ENCODE measurements at places on chromosomes 3 and 15. TPM values are rescaled to one million over a fixed set of nuclear protein-coding genes. Genes with fewer than 3 reads are reported as not detected.

The TWF2 gene
- polyA plus RNA-seq = 108 TPM

The MST1R gene
- 1.2 TPM for polyA plus RNA-seq

The IQCF5 gene
- not detected for polyA plus RNA-seq

The KCNMB2 gene
- polyA plus RNA-seq = not detected

The PPP4R2 gene
- 37.6 TPM for polyA plus RNA-seq

The IL17RB gene
- 0.48 TPM for polyA plus RNA-seq

The AHSG gene
- polyA plus RNA-seq = not detected

The FOXB1 gene
- polyA plus RNA-seq = not detected

The CCDC9B gene
- 0.11 TPM for polyA plus RNA-seq

The SPESP1 gene
- polyA plus RNA-seq = 1.3 TPM

The CHRM5 gene
- polyA plus RNA-seq = not detected

The COPG1 gene
- polyA plus RNA-seq = 52.9 TPM

The GP9 gene
- 4.3 TPM for polyA plus RNA-seq

The PDZRN3 gene
- polyA plus RNA-seq = not detected

The UPK1B gene
- polyA plus RNA-seq = not detected

The TGM4 gene
- 0.06 TPM for polyA plus RNA-seq

The XCR1 gene
- not detected for polyA plus RNA-seq

The CCDC13 gene
- 1.1 TPM for polyA plus RNA-seq

The AP3S2 gene
- 29.7 TPM for polyA plus RNA-seq

The AMIGO3 gene
- polyA plus RNA-seq = 1.5 TPM

The FAM43A gene
- 33.1 TPM for polyA plus RNA-seq

The CCR9 gene
- polyA plus RNA-seq = 6.3 TPM

The A4GNT gene
- polyA plus RNA-seq = not detected

The FANCD2OS gene
- not detected for polyA plus RNA-seq

The POTEB gene
- polyA plus RNA-seq = not detected

Data from IgD-negative memory B cell (primary cell).